CD4-positive, alpha-beta T cell treated with Interleukin-6 at 100 ng/mL for 8 hours (primary cell): ENCODE measurements at places on chromosomes 1 and 21.

DNA sequence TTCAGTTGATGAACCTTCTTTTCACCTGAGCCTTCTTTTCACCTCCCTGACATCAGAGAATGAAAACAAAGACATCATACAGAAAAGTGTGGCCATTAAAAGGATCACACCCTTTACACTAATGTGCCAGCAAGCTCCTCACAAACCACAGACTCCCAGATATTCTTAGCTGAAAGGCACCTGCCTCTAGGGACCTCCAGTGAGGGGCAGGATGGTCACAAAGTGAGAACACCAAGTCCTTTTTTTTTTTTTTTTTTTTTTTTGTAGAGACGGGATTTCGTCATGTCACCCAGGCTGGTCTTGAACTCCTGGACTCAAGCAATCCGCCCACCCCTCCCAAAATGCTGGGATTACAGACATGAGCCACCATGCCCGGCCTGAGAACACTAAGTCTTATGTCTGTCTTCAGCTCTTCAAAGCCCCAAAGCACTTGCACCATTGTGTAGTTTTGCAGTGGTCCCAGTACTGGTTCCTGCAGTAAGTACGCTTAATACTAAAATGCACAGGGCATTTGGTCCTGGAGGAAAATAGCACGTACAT, 58.2 kb upstream of the LBR start:
- DNase-seq = no peak

GRCh38 chr1:29236712-29237128, 398 bp downstream of the PTPRU start:
- DNase-seq = no peak

- DNase-seq = no peak
Measured at GRCh38 chr1:18630511-18631495, at the start of gene PAX7. Gene PAX7, plus strand, starts transcription at chr1:18630846. Its CDS starts 758 bp downstream, at chr1:18631604.

DNA sequence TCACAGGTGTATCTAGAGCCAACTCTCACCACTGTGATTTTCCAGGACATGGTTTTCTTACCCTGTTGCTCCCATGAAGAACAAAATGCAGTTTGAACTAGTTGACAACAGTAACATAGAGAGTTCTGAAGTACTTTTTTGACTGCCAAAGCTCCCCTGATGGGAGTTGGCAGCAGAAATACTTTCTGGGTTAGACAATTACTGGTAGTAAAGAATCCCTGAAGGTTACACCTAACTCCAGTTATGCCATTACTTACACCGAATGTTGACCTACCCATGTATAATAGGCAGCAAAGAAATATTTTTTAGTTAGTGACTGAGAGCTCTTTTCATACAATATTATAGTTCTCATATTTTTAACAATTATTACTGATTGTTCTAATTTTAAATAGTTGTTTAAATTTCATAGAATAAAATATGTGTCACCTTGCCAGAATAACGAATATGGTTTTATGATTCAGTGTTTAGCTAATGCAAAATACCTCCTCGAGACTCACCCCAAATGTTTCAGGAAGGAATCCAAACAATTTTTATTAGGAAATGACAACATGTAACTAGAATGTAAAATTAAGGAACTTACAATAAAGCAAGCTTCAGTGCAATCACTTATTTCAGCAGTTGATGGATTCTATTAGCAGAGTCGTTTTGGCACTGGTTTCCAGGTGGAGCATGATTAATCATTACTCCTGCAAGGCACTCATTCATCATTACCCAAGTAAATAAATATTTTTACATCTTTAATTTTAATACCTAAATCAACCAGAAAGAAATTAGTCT, 237.6 kb downstream of the MRPL39 start:
- no peak for DNase-seq

GRCh38 chr1:180976732-180977357, 45.8 kb downstream of the STX6 start:
- no peak for DNase-seq

DNA sequence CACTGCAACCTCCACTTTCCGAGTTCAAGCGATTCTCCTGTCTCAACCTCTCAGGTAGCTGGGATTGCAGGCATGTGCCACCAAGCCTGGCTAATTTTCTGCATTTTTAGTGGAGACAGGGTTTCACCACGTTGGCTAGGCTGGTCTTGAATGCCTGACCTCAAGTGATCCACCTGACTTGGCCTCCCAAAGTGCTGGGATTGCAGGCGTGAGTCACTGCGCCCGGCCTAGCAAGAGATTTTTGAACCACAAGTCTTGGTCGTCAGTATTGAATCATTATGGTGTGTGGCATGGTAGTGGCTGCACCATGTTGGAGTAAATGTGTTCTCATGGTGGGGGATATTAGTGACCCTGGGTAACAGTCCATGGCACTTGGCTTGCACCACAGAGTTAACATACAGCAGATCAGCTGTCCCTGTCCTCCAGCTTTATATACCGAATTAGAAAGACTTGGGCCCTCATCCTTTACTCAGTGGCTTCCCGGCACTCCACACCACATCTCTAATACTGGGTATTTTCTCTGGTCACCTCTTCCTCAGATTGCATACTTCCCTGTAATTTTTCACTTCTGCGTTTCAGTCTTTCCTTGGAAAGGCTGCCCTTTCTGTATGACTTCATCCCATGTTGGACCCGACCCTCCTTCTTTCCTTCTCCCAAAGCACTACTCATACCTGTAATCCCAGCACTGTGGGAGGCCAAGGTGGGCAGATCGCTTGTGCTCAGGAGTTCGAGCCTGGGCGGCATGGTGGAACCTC, 25.1 kb downstream of the AK4 start:
- no peak for DNase-seq

DNA sequence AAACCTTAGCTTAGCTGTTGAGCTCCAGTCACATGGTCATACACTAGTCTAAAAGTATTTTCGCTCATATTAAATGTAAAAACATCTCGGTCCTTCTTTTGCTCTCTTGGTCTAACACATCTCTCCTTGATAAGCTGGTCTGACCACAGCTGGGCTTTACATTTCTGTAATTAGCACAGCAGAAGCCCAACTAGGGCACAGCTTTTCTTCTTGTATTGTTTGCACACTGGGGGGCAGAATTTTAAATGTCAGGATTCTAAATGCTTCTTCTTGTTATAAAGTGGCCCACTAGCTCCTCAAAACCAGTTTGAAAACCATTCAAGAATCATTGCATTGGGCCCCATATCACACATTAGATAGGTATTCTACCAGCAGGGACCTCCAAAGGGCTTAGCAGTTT, 289.1 kb upstream of the PKN2 start:
- no peak for DNase-seq

DNA sequence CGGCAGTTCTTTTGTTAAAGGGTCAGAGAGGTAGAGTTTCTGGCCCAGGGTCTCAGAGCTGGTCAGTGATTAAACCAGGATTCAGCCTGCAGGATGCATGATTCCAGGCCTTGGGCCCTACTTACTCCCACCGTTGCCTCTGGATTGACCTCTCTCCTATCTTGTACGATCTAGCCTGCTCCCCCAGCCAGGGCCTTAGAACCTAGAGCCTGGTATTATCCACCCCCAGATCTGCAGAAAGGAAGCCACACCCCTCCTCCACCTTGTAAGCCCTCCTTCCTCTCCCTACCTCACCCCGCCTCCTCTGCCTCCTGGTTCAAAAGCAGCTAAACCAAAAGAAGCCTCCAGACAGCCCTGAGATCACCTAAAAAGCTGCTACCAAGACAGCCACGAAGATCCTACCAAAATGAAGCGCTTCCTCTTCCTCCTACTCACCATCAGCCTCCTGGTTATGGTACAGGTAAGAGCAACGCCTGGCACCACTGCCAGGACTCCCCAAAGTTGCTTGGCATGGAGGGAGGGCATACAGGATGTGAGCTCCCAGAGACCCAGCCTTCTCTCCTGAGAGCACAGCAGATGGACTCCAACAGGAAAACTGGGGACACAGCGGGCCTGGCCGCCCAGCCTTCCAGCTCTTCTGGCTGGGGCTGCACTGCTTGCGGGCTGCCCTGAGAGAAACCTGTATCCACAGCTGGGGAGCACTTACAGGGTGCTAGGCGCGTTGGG, at the start of gene CD52:
Gene CD52, plus strand, starts transcription at position 347 of the 726 bp plus-strand sequence. Its CDS starts 60 bp downstream, at position 407.
- DNase-seq = peak; percentile 90

DNA sequence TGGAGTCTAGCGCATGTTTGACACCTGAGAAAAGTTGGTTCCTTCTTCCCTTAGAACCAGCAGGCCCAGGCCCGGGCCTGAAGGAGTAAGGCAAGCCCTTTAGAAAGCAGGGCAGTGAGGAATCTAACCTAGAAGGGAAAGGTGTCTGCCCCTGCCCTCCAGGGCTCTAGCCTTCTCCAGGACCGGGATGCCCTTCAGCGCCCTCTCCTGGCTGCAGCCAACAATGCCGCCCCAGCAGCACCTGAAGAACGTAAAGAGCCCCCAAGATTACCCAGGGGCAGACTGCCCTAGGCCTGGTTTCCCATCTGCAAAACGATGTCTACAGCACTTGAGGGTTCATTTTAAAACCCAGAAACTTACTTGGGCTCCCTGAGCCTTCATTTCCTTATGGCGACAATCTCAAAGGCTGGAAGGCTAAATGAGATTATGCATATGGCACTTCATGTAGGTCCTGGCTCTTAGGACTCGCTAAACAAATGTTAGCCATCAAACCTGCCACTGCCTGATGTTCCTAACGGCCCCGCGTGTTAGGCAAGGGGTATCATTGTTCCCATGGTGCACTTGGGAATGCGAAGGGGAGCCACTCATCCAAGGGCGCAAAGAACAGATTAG, 106.7 kb upstream of the KLHDC7A start:
- no peak for DNase-seq

GRCh38 chr1:75643460-75643859, 32.5 kb upstream of the SLC44A5 start:
- no peak for DNase-seq

GRCh38 chr1:44076066-44076465, 42.6 kb upstream of the KLF17 start:
- DNase-seq = no peak

GRCh38 chr1:22111620-22112019, 31.3 kb downstream of the WNT4 start:
- DNase-seq = no peak

DNA sequence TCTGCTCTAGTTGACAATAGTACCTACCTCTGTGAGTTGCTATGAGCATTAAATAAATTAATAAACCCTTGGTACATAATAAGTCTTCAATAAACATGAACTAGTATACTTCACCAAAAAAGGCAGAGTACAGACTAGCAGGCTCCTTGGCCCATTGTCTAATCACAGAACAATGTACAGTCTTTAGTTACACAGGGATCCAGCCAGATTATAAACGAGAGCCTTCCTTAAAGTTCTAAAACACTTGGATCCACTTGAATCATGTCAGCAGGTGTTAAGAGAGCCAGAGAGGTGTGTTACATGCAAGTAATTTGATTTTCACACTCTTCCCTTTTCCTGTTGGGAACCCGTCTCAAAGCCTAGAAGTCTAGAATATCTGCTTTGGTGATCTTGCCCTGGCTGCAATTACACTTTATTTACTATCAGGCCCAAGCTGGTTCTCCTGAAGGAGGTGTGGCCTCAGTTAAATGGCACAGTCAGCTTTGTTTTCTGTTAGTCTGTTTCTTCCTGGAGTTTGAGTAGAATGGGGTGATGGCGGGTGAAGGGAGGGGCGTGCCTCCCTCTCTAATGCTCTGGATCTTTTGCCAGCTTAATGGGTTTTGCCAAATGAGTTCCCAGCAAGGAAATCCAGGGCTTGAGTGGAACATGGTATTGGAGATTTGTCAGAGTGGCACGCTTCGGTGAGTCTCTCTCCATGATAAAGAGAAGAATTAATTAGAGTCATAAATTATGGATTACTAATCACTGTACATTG, 570.9 kb upstream of the CAMK1G start:
- no peak for DNase-seq

DNA sequence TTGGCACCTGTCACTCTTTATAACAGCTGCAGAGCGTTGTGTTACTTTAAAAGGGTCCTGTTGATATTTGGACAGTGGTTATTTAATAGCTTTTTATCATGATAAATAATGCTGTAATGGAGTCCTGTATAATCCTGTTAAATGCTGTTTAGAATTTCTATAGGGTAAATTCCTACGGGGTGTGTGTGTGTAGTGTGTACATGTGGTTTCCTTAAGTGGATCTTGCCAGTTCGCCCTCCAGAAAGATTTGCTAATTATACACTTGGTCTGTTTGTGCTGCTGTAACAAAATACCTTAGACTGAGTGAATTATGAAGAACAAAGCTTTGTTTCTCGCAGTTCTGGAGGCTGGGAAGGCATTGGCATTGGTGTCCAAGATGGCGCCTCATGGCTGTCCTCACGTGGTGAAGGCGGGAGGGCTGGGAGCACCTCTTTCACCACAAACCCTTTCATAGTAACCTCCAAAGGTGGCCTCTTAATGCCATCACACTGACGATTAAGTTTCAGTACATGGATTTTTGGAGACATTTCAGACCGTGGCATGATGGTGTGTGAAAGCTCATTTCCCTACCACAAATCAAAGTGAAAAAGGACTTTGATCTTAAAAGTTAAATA, 11.2 kb downstream of the PRMT2 start:
- DNase-seq = no peak

GRCh38 chr1:113438505-113439276, 48.4 kb downstream of the MAGI3 start:
- DNase-seq = no peak

GRCh38 chr1:60969971-60970509, 112.3 kb upstream of the NFIA start:
- no peak for DNase-seq

DNA sequence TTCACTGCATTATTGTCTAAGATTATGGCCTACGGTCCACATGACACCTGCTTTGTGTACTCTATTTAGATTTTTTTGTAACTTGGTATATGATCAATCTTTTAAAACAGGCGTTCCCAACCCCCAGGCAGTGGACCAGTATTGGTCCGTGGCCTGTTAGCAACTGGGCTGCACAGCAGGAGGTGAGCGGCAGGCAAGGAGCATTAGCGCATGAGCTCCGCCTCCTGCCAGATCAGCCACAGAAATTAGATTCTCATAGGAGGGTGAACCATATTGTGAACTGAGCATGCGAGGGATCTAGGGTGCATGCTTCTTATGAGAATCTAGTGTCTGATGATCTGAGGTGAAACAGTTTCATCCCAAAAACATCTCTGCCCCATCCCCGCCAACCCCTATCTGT, 228.4 kb upstream of the NR5A2 start:
- DNase-seq = no peak

- DNase-seq = no peak
Measured at GRCh38 chr1:157993918-157994605, 617 bp downstream of the KIRREL1 start.

GRCh38 chr1:6625584-6626149, 999 bp downstream of the THAP3 start:
- DNase-seq = no peak

DNA sequence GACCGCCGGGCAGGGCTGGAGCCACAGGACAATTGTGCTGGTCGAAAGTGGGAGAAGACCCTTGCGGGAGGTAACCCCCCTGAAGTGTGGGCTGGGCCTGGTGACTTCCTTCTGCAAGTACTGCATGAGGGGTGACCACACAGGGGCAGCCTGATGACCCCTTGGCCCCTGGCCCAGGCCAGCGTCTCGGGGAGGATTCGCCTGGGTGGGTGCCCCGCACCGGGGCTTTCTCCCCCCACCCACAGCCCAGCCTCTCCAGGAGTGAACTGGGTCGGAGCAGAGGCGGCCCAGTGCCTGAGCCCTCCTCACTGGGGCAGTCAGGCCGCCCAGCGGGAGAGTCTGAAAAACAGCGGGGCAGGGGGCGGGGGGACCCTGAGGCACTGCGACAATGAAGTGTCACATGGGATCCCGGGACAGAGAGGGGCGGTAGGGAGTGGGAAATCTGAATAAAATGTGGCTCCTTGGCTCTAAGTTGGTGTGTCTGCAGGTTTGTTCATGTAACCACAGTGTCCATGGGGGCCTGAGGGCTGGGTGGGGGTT, 1.6 kb upstream of the DNMT3L start:
- no peak for DNase-seq
